Glutamatergic neuron (in vitro differentiated cells): ENCODE measurements at places on chromosomes 3 and 15. TPM values are rescaled to one million over a fixed set of nuclear protein-coding genes. Genes with fewer than 3 reads are reported as not detected.

The MLF1 gene
- 16.8 TPM for total RNA-seq

The CTDSPL gene
- 6.6 TPM for total RNA-seq

The FGD5 gene
- total RNA-seq = 3.1 TPM

The IGF2BP2 gene
- total RNA-seq = 118 TPM

The KLHL40 gene
- total RNA-seq = 0.44 TPM

The RTP4 gene
- total RNA-seq = not detected

The ARL14 gene
- total RNA-seq = not detected

The MYH15 gene
- 1.0 TPM for total RNA-seq

The LRRN1 gene
- 127 TPM for total RNA-seq

The TRH gene
- 1.7 TPM for total RNA-seq

The FBXL2 gene
- total RNA-seq = 21.4 TPM

The SOX2 gene
- total RNA-seq = 23.5 TPM

The ALDH1A3 gene
- total RNA-seq = 2.8 TPM

The CYP8B1 gene
- not detected for total RNA-seq

The SEMA3G gene
- 0.59 TPM for total RNA-seq

The SEMA7A gene
- 16.2 TPM for total RNA-seq

The SLCO2A1 gene
- total RNA-seq = not detected

The SENP8 gene
- total RNA-seq = 6.3 TPM

The STARD9 gene
- 45.1 TPM for total RNA-seq

The RHOV gene
- 1.8 TPM for total RNA-seq

The SLC12A1 gene
- total RNA-seq = not detected

The CLDN16 gene
- total RNA-seq = not detected

The NPAP1 gene
- 0.07 TPM for total RNA-seq

The SPSB4 gene
- 98.4 TPM for total RNA-seq

The LMAN1L gene
- total RNA-seq = not detected

The GOLGA6B gene
- total RNA-seq = not detected

The XRN1 gene
- 46.1 TPM for total RNA-seq

The LRRC31 gene
- total RNA-seq = not detected

The TNFSF10 gene
- total RNA-seq = not detected

The GRK7 gene
- not detected for total RNA-seq

The CD80 gene
- not detected for total RNA-seq

The TMOD3 gene
- total RNA-seq = 29.2 TPM

The DISP2 gene
- 44.3 TPM for total RNA-seq

The HYPK gene
- total RNA-seq = 26.5 TPM

The GOLGA8N gene
- total RNA-seq = not detected

The ITIH1 gene
- total RNA-seq = not detected

The PLCH1 gene
- total RNA-seq = 1.1 TPM

The GALNT15 gene
- total RNA-seq = 0.39 TPM

The RAB6B gene
- 222 TPM for total RNA-seq

The LINGO1 gene
- 180 TPM for total RNA-seq

The SLC33A1 gene
- total RNA-seq = 19.7 TPM

The FOXL2NB gene
- total RNA-seq = 0.15 TPM

The CLDN18 gene
- not detected for total RNA-seq

The CCNL1 gene
- total RNA-seq = 123 TPM

The GASK1A gene
- total RNA-seq = not detected

The APBA2 gene
- total RNA-seq = 166 TPM

The THBS1 gene
- 0.83 TPM for total RNA-seq

The NME9 gene
- total RNA-seq = 0.47 TPM

The BCHE gene
- 4.0 TPM for total RNA-seq

The PIF1 gene
- 8.6 TPM for total RNA-seq

The TMCO5A gene
- total RNA-seq = not detected

The BFSP2 gene
- not detected for total RNA-seq

The ALDH1A2 gene
- not detected for total RNA-seq

The CMTM6 gene
- total RNA-seq = 17.5 TPM

The TMEM266 gene
- total RNA-seq = 1.3 TPM

The UROC1 gene
- total RNA-seq = not detected

The ZBTB47 gene
- 9.7 TPM for total RNA-seq

The SCG3 gene
- 219 TPM for total RNA-seq
